SK-N-SH (cell line): ENCODE measurements at places on chromosomes 6 and 20.

DNA sequence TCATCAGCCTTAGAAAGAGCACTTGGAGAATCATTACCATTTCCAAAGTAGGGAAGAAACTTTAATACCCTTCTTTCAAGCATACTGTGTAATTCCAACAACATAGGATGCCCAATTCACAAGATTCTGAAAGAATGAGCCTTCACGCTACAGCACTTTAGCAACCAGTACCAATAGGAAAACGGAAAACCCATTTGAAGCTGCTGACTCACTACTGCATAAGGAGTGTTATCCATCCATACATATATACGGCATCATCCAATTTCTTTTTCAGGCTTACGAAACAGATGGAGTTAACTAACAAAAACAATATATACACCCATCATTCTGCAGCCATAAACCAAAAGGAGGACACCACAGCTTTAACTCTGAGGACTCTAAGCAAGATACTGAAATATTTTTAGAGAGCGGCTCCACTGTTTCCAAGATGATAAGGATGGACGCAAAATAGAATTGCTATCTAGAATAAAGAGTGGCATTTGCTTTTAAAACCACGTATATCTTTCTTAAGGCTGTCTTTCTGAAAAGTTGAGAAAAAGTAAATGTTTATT lies 24.9 kb downstream of the FYN start:
- DNase-seq = no peak

GRCh38 chr6:161418463-161418945 lies 144.6 kb upstream of the AGPAT4 start:
- peak; percentile 61 for DNase-seq

DNA sequence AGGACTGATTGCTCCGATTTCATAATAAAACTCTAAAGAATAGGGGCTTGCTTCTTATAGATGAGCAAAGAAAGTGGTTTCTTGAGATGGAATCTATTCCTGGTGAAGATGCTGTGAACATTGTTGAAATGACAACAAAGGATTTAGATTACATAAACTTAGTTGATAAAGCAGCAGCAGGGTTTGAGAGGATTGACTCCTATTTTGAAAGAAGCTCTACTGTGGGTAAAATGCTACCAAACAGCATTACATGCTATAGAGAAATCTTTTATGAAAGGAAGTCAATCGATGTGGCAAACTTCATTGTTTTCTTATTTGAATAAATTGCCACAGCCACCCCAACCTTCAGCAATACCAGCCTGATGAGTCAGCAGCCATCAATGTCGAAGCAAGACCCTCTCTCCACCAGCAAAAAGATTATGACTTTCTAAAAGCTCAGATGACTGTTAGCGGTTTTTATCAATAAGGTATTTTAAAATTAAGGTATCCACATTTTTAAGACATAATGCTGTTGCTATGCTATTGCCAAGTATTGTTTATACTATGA lies 12.7 kb upstream of the MTRF1L start:
- DNase-seq = no peak

GRCh38 chr6:130848945-130849344 lies 21.7 kb downstream of the SMLR1 start:
- no peak for DNase-seq

GRCh38 chr20:40081653-40082052 lies 607.4 kb downstream of the MAFB start:
- DNase-seq = no peak

GRCh38 chr6:52877168-52877567 lies 32.3 kb downstream of the GSTA3 start:
- DNase-seq = no peak
